ENCODE measurements at places on chromosomes 2 and 18.

- no peak for DNase-seq
These were observed 8.6 kb upstream of the PLB1 start for GRCh38 chr2:28487258-28487657.

- DNase-seq = no peak
These were observed 24.7 kb downstream of the RAPH1 start for GRCh38 chr2:203510256-203510940.

DNA sequence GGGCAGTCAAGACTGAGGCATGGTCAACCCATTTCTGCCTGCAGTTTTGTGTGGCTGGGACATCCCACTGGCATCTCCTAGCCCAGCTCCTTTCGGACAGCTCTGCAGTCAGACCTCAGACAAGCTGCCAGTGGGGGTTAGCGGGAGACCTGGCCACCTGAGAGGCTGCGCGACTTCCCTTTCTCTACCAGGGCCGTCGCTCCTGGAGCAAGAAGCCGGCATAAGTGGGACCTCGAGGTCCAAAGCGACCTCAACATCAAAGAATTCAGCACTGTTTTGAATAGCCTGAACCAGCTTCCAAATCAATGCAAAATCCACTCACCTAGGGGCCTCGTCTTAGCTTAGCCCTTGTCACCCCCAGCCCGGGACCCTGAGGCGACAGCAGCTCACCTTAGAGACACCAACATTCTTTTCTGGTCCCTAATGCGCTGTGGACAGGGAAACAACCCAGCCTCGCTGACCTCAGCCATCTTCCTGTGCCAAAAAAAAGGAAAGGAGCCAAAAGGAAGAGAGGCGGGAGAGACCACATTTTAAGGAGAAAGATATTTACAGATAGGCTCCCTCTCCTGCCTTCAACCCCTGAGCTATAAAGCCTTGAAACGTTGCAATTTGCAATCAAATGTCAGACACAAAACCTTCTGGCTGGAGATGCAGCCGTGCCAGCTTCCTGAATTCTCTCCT, 81.2 kb downstream of the GFPT1 start:
- DNase-seq = no peak

DNA sequence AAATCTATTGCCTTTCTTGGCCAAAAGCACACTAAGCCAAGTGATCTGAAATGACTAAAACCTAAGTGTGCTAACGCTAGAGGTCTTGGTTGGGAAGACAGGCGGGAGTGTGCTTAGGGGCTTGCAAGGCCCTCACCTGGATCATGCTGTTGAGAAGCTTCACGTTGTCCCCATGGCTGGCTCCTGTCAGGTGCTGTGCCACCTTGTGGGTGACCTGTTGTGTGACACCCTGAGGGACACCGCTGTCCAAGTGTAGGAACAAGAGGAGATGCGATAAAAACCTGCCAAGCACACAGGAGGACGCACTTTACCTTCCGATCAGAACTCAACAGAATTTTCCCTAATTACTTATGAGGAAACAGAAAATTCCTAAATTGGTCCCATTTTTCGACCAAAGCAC, 50.8 kb downstream of the EPG5 start:
- DNase-seq = no peak

- no peak for DNase-seq
These were observed 198.9 kb downstream of the BCL2 start for GRCh38 chr18:63120620-63121019.

DNA sequence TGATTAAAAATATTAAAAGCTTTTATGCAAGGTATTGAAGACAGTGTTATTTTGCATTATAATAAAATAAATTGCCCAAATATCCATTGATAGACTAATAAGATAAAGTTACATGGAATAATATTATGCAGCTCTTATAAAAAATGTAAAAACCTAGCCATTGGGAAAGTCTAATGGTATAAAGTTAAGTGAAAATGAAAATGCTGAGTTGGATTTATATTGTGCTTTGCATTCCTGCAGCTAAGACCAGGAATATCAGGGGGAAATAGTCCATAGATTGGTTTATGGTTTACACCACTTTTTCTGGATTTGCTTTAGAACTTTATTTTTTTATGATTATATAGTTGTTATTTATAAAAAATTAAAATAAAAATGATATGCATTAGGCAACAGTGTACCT, 46.1 kb upstream of the LYPD6B start:
- DNase-seq = no peak

DNA sequence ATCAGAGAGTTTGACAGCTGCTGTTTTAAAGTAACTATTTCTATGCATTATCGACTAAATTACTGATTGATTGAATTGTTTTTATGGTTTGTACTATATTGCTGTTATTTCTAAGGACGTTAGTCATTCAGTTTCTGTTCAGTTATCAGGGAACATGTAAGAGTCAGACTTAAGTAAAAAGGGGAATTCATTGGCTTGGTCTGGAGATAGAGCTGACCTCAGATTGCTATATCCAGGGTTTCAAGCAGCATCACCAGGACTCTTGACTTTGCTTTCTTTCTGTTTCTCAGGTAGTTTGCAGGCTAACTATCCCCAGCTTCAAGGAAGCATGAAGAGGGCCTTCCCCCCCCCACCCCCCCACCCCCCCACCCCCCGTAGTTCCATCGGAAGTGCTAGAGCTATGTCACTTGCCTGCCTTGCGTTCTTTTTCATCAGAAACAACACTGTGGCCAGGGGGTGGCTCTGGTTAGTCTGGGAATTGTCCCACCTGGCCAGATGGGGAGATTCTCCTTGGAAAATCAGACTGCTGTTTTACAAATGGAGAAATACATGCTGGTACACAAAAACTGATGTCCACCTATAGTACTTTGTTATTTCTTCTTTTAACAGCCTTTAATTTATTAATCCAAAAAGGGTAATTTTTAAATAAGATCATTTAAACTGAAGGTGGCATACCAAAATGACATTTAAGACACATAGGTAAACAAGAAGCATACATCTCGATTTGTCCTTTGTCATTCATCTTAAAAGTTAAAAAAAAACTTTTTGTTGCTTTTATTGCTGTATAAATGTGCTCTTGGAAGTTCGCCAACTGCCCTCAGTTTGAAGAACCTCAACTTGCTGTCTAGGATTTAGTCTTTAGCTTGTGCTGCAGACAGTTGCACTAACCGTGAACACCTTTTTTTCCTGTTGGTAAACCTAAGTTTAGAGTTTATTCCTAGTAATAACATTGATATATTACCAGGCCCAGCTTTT, 9.4 kb downstream of the SMAD4 start:
- no peak for DNase-seq

GRCh38 chr18:30376515-30376914, 666.0 kb downstream of the DSC3 start:
- no peak for DNase-seq

DNA sequence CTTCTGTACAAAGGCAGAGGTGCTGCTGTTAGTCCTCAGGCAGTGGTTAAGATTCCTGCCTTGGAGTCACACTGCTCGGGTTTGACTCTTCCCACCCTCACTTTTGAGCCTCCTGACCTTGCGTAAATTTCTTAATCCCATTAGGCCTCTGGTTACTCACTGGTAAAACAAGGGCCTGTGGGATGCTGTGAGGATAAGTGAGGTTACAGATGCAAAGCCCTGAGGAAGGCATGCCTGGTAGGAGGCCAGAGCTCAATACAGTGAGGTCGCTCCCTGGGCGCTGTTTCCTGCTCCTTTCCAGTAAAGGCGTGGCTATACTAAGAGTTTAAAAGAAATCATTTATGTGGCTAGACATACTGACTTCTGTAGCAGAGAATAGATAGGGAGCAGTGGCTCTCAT, 127.5 kb upstream of the TMEM200C start:
- DNase-seq = no peak

DNA sequence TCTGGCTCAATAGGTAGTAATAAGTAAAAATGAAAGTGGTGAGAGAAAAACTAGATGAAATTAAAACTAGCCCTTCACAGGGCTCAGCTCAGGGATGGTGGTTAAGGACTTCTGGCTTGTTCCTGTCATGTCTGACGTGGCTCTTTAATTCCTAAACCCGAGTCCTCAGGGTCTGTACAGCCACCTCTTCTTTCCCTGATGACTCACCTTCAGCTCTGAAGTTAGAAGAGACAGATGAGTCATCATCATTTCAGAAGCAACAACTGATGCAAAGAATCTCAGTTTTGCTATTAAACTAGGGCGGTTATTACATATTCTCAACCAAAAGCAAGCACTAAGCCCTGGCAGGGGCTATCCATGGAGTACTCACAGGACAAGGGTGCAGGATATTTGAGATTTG, 24.0 kb upstream of the ITGB6 start:
- DNase-seq = no peak

DNA sequence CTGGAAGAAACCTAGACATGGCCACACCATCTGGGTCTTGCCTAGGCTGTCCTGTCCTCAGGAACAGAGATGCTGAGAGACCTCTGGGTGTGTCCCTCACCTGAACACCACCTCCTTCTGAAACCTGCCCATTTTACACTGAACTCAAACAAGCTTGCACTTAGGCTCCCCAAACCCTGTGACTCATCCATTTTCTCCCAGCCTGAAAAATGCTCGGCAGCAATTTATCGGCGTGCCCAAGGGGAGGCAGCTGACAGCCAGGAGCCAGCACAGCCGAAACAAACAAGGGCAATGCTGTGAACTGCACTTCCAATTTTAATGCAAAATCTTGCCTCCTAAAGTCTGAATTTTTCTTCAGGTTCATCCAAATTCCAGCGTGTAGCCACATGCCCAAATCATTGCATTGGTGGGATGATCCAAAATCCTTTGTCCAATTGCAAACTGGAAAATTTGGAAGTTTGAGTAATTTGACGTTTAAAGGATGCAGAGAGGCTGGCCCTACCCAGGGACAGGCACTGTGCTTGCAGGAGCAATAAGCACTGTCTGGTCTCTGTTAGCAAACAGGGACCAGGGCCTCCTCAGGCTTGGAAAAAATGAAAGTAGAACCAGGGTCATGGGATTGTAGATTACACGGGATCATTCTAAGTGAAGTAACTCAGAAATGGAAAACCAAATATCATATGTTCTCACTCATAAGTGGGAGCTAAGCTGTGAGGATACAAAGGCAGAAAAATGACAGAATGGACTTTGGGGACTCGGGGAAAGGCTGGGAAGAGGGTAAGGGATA, 67.7 kb downstream of the GALNT14 start:
- DNase-seq = no peak

DNA sequence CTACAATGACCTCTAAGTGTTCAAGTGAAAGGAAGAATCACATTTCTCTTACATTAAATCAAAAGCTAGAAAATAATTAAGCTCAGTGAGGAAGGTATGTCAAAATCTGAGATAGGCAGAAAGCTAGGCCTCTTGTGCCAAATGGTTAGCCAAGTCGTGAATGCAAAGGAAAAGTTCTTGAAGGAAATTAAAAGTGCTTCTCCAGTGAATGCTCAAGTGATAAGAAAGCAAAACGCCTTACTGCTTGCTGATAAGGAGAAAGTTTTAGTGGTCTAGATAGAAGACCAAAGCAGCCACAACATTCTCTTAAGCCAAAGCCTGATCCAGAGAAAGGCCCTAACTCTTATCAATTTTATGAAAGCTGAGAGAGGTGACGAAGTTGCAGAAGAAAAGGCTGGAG, 932.3 kb upstream of the ACVR2A start:
- no peak for DNase-seq

DNA sequence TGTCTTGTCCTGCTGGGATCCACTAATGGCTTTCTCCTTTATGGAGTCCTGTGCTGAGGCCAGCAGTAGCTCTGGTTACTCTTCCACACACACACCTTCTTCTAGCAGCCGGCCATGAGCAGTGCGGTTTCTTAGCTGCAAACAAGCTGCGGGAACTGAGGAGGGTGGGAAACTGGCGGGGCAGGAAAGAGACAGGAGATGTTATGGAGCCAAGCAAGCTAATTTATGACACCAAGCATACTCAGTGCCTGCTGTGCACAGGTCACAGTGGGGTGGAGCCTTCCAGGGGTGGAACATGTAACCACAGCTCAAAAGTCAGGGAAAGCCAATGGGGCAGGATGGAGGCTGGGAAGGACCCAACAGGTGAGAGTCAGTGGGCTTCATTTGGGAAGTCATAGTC, 180.8 kb downstream of the FAM210A start:
- no peak for DNase-seq

- no peak for DNase-seq
These were observed 244.8 kb downstream of the TWIST2 start for GRCh38 chr2:239092571-239093294.

GRCh38 chr18:51941999-51942398, 398.0 kb upstream of the DCC start:
- DNase-seq = no peak

- DNase-seq = no peak
These were observed 3.6 kb upstream of the SH2D6 start for GRCh38 chr2:85414761-85415553.

GRCh38 chr2:213766062-213766461, 481.8 kb downstream of the SPAG16 start:
- no peak for DNase-seq

GRCh38 chr18:11147962-11148679, 1.2 kb downstream of the PIEZO2 start:
- no peak for DNase-seq

All from activated naive CD8-positive, alpha-beta T cell treated with anti-CD3 and anti-CD28 coated beads, Interleukin-2, amount 10 ng/mL, durations not matched to agents 7 days and 5 days (primary cell).